Hematopoietic multipotent progenitor cell treated with erythropoietin and hydrocortisone succinate and interleukin-3 and kit ligand, for 6 days (in vitro differentiated cells): ENCODE measurements at places on chromosomes 4 and X.

- DNase-seq = peak; percentile 87
Observed at GRCh38 chr4:128286474-128287058, 1.0 kb downstream of the PGRMC2 start.

GRCh38 chrX:138006180-138006579 lies 440.3 kb downstream of the ZIC3 start:
- DNase-seq = no peak

GRCh38 chr4:159446266-159446976 lies 343.5 kb downstream of the RAPGEF2 start:
- peak; percentile 86 for DNase-seq

DNA sequence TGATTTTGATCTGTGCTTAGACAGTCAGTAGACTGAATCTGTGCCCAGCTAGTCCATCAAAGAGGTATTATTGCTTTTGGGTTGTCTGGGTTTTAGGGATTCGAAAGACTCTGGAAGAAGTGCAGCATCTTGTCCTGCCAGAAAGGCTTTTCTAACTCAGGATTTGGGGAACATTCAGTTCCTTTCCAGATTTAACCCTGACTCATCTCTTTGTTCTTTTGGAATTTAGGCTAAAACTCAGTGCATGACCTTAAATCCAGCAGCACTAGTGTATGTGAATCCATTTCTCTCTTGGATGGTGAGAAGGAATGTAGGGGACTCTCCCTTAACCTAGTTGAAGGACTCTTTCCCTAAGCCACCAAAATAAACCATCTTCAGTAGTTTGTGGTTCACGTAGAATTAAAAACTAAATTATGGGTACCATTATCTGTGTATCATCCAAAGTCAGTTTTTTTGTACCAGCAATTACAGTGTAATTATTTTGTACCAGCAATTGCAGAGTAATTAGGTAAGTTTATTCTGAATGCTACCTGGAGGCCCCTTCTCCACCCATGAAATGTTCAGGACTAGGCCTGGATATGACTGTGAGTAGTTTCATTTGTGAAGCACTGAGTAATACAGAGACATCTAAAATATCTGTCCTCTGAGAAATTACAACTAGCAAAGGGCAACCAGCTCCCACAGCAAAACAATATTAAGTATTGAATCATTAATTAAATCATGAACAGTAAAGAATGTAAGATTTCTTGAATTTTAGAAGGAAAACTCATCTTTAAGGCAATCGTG lies 384.0 kb downstream of the TMA16 start:
- DNase-seq = no peak

DNA sequence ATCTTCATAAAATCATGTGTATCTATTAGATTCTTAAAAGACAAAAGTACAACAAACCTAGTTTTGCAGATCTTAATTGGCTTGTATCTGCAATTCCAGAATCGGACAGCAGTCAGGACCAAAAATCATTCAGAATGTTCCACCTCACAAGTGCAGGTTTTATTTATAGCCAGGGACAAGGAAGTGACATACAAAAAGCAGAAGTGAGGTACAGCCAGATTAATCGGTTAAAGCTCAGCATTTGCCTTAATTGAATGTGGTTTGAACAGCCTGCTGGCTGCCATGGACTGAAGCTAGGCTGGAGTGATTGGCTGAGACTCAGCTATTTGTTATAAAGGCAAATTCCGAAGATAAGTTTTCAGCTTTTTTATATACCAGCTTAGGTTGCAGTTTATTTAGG lies 932.6 kb downstream of the C4orf33 start:
- peak; percentile 7 for DNase-seq

DNA sequence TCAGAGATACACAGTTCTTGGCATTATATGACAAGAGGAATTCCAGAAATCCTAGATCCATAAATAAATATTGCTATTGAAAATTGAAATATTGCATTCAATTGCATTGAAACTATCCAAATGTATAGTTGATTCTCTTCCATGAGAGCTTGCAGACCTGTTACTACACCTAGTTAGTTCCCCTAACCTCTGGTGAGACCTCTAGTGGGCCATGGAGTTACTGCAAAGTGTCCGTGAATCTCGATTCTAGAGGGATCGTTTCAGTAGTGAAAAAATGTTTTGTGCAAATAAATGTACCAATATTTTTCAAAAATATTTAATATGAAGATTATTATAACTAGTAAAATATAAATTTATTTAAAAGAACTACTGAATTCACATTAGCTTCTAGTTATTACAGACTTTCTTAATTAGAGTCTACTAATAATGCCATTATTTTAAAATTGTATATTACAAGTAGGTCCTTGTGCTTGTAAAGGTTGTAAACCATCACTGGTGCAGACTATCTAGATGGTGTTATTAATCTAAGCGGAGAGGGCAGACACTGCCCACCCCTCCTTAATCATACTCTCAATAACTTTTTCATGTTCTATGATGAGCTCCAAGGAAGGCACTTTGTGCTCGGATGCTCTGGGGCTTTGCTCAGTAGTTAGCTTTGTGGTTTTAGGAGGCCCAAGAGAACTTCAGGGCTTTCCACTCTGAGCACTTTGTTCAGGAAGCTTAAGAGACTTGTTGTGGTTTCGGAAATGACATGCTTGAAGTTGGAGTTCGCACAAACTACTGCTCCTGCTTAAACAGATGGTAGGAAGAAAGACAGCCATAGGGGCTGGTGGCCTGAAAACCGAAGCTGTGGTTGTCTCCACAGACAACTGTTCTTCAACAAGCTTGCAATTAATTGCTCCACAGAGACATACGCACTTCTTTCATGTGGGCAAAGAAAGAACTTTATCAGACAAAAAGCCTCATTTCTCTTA lies 42.8 kb downstream of the IL21 start:
- DNase-seq = peak; percentile 81

DNA sequence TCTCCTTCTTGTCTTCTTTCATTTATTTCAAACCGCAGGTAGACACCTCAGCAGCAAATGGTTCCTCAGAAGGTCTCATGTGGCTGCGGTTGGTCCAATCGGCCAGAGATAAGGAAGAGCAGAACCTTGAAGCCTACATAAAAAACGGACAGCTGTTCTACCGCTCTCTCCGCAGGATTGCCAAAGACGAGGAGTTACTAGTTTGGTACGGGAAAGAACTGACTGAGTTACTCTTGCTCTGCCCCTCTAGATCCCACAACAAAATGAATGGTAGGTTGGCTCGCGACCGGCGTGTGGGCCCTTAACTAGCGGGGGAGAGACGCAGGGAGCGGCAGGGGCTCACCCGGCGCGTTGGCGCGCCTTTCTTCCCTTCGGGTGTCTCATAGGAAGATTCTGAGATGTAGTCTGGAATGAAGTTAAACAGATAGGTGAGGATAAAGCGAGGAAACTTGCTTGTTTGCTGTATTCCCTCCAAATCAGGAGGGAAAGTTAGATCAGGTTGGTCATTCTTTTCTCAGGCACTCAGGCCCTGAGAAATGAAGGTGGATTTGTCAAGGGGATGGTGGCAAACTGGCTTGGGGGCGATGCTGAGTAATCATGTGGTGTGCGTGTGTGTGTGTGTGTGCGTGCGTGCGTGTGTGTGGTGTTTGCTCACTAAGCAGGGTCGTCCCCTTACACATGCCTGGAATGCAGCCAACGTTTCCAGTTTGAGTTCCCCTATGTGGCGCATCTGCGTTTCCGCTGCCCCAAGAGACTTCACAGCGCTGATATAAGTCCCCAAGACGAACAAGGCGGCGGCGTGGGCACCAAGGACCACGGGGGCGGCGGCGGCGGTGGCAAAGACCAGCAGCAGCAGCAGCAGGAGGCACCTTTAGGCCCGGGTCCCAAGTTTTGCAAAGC lies 4.2 kb downstream of the PRDM8 start:
- DNase-seq = peak; percentile 71

DNA sequence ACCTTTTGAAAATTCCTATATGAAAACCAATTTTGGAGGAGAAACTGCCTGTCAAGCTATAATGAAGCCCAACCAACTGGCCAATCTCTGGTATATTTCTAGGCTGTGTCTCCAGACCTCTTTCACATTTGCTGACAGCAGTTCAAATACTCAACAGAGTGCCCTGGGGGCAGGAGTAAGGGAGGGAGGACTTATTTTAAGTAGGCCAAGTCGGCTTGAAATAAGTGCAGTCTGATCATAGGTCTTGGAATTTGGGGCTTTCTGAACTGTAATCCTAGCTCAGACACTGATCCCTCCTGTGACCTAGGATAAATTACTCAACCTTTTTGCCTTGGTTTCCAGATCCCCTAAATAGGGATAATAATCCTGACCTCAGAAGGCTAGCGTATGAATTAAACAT lies 59.4 kb upstream of the SLC7A11 start:
- DNase-seq = no peak

DNA sequence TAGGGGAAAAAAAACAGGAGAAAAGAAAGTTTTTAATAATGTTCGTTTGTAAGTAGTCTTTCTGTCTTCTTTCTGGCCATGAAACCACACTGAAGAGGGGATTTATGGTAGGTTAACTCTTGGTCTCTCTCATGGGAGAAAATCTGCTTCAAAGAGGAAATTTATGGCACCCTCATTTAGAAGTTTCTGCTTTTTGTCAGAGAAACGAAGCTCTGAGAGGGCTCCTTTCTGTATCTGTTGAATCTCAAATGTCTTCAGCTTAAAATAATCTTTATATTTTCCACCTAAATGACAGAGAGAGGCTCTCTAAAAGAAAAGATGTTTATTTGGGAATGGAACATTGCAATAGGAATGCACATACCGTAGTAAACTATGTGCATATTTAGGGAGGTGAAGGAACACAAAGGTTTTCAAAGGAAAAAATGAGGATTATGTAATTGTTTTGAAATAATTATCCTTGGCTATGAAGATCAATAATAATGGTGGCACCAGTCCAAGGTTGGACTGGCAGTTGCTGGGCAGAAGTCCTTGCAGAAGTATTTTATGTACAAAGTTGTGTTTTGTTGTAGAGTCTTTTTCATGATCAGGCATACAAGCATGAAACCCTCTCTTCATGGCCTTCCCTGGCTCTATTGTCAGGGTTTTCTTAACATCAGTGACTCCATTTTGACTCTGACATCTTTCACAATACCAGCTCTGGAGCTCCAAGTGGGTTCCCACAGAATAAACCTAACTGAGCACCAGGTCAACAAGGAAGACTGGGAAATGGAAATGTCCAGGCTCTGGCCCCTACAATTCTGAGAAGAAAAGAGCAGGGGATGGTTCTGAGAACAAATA lies 53.0 kb upstream of the HPSE start:
- DNase-seq = no peak

DNA sequence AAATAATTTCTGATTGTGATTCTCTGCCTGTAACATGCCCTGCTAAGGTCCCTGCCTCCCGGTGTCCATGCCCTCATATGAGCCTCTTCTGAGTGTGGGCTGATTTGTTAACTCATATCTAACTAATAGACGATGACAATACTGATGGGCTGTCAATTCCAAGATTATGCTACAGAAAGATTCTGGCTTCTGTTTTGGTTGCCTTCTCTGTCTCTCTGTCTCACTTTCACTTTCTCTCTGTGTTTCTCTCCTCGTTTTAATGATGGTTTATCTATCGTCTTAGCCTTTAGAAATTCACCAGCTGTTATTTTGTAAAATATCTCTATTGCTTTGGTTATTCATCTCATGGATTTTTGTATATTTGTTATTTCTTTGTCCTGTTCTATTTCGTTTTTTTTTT lies 312.5 kb upstream of the ANXA10 start:
- DNase-seq = no peak

DNA sequence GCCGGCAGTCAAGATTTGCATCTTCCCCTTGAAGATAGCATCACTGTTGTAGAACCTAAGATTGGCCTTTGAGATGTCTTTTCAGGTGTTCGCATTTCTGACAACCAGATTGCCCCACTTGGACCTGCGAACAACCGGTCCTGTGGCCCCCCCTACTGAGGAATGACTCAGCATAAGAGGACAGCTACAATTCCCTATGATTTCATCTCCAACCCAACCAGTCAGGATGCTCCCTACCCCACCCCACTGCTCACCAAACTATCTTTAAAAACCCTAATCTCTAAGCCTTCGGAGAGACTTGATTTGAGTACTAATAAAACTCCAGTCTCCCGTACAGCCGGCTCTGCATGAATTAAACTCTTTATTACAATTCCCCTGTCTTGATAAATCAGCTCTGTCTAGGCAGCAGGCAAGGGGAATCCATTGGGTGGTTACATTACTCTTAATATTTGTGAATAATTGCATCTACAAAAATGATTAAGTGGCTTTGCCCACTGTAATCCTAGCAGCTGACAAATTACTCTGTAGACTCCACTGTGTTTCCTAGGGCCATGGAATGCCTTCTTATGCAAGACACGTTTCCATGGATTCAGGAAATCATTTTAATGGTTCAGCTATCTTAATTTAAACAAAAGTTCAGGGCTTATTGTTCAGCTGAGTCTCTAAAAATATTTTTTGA lies 95.4 kb downstream of the GPR143 start:
- DNase-seq = no peak

GRCh38 chrX:41922431-41923151 lies 763 bp downstream of the CASK start:
- no peak for DNase-seq
